Mucosa of descending colon (tissue), 3 donors: ENCODE measurements at places on chromosomes 16 and 17. TPM values are rescaled to one million over a fixed set of nuclear protein-coding genes. Genes with fewer than 3 reads are reported as not detected.

The NFATC3 gene
- total RNA-seq, result 25.5 TPM

The C16orf74 gene
- total RNA-seq, result 0.73 TPM

The MT1A gene
- total RNA-seq, result 9.7 TPM

The CSH2 gene
- not detected for total RNA-seq

The RAB37 gene
- total RNA-seq, result 4.3 TPM

The GRAPL gene
- 4.4 TPM for total RNA-seq

The MEOX1 gene
- total RNA-seq, result 3.5 TPM

The NKD1 gene
- total RNA-seq, result 1.6 TPM

The KRTAP4-3 gene
- total RNA-seq, result not detected

The HES7 gene
- total RNA-seq, result not detected

The SETD1A gene
- total RNA-seq, result 24.7 TPM

The ACSM2A gene
- total RNA-seq, result not detected

The TEKT1 gene
- not detected for total RNA-seq

The CIBAR2 gene
- not detected for total RNA-seq

The WSCD1 gene
- 18.8 TPM for total RNA-seq

The PYY gene
- 22.0 TPM for total RNA-seq

The TLE7 gene
- not detected for total RNA-seq

The ATP1B2 gene
- 0.67 TPM for total RNA-seq

The PLCG2 gene
- total RNA-seq, result 15.0 TPM

The GNG13 gene
- total RNA-seq, result 0.31 TPM

The TMC7 gene
- total RNA-seq, result 12.4 TPM

The KRT9 gene
- not detected for total RNA-seq

The CRYBA1 gene
- total RNA-seq, result not detected
